ENCODE measurements at places on chromosomes 3 and 15.

DNA sequence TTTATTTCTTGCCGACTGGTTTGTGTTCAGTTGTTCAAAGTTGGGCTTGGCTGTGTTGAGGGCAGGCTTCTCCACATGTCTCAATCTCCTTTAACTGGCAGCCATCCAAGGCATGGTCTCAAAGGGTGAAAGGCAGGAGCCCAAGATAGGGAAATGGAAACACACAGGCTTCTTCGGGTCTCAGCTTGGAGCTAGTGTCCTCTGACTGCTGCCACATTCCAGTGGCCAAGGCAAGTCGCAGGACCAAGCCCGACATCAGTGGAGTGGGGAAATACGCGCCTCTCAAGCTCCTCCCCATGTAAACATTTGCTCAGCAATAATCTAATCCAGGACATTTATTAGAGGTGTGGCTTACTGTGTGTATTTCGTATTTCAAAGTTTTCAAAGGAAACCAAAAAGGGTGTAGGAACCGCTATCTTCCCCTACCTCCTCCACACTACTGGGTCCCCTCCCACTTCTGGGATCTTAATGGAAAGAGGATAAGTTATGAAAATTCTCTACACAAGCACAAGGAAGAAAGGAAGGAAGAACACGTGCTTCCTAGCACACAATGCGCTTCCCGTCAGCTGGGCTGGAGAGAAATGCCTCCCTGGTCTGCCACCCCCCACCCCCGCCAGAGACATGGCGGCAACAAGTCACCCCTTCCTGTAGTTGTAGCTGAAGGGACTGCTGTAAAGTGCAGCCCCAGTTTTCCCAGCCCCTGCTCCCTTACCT, 181.7 kb downstream of the FAM43A start:
- DNase-seq: peak; percentile 7

DNA sequence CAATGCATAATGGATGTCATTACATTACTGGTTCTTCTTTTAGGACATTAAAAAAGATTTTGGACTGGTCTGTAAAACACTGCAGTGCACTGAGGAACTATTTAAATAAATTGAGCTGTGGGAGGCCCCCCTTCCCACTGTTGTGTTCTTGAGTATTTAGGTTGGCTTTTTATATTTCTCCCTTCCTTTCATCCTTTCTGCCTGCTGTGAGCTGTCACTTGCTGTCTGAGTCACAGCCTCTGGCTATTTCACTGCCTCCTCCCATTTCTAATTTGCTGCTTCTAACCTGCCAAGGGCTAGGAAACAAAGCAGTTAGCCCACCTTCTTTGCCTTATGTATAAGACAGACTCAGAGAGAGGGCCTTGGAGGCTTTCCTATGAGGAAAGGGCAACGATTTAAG, 89.0 kb upstream of the FNDC3B start:
- DNase-seq: peak; percentile 24

DNA sequence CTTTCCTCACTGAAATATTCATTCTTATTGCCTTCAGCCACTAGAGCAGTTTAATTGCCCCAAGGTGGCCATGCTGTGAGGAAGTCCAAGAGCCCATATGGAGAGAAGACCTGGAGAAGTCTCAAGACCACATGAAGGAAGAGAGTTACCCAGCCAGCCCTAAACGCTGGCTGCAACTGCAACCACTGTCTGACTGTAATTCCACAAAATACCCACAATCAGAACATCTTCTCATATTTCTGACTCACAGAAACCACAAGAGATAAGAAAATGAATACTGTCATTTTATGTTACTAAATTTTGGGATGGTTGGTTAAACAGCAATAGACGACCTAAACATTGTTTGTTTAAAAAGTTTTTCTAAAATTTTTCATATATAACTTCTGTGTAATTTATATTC, 14.7 kb upstream of the SST start:
- DNase-seq: no peak

- no peak for DNase-seq
These were observed 170.0 kb downstream of the MINAR1 start for GRCh38 chr15:79602180-79602579.

DNA sequence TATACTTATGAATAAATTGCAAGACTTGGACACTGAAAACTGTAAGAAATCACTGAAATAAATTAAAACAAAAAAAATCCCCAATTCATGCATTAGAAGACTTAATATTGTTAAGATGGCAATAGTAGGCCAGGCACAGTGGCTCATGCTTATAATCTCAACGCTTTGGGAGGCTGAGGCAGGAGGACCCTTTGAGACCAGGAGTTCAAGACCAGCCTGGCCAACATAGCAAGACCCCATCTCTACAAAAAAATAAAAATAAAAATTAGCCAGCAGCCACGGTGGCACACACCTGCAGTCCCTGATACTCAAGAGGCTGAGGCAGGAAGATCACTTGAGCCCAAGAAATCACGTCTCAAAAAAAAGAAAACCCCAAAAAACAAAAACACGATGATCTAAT, 35.8 kb downstream of the CPEB1 start:
- no peak for DNase-seq

DNA sequence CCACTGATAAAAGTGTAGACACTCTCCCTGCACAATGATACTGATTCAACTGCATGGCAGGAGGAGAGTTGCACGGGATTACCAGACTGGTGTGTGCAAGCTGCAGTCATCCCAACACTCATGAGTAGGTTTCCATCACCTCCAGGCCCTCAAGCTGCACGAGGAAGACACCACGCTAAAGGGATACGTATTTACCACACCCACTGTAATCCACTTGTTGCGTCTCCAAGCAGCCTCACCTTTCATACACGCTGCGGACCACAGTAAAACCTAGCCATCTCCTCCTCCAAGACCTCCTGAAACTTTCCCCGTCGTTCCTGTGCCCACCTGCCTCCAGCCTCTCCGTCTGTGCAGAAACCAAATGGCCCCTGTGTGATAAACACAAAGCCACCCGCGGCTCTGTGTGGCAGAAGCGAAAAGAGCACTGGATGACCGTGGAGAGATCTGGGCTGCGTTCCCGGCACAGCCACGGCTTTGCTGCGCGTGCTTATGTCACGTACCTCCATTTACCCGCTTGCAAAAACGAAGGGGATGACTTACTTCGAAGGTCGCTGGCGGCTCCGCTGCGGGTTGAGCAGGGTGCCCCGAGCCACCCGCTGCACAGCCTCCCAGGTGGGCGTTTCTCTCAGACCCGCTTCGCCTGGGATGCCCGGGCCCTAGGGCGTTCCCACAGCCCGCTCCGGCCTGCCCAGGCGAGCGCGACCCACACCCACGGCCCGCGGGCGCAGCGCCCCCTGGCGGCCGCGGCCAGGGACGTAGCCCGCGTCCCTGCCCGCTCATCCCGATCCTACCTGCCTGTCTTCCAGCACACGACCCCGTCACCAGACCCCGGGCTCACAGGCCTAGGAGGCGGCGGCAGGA, 643 bp downstream of the ABCC5 start:
- DNase-seq: peak; percentile 75

GRCh38 chr3:124269619-124270018, 277.7 kb upstream of the ROPN1 start:
- DNase-seq: peak; percentile 40

- DNase-seq: no peak
These were observed 307.8 kb upstream of the AGTR1 start for GRCh38 chr3:148389916-148390315.
